ENCODE measurements at places on chromosomes 4 and X.

- DNase-seq, result no peak
These were observed 374.5 kb downstream of the GRID2 start for GRCh38 chr4:92678292-92678691.

DNA sequence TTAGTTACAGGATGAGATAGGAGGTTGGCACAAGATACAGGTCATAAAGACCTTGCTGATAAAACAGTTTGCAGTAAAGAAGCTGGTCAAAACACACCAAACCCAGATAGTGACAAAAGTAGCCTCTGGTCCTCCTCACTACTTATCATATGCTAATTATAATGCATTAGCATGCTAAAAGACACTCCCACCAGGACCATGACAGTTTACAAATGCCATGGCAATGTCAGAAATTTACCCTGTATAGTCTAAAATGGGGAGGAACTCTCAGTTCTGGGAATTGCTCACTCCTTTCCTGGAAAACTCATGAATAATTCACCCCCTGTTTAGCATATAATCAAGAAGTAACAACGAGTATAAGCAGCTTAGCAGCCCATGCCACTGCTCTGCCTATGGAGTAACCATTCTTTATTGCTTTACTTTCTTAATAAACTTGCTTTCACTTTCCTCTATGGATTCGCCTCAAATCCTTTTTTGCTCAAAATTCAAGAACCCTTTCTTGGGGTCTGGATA lies 1254.4 kb downstream of the PCDH7 start:
- no peak for DNase-seq

DNA sequence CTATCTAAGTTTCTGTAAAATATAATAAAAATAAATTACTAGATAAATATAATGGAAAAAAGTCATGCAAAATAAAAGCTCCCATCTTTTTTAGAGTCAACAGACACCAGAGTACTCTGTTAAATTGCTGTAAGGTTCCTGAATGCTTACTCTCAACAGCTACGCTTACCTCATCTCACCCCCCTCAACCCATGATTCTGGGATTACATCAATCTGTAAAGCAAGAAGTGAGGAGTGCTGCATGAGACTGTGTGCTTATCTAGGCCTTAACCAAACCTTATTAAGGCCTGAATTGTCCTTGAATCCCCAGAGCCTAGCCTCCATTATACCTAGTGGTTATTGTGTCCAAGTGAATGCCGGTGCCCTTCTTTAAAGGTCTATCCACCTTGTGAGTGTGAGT lies 735.8 kb downstream of the RPA4 start:
- no peak for DNase-seq

DNA sequence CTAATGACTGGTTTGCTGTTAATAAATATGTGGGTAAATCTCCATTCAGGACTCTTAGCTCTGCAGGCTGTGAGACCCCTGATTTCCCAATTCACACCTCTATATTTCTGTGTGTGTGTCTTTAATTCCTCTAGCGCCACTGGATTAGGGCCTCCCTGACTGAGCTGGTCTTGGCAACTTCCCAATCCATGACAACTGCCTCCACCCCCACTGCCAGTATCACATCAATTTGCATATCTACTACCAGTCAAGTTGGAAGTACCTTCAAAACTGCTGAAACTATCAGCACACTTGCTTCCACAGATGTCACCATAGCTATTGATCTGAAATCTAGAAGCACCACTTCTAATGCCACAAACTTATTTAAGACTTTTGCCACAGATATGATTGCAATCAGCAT lies 27.6 kb downstream of the OPRPN start:
- no peak for DNase-seq

GRCh38 chrX:56757327-56757726 lies 28.3 kb downstream of the NBDY start:
- no peak for DNase-seq

- DNase-seq, result no peak
These were observed 101.1 kb downstream of the DCAF12L2 start for GRCh38 chrX:126064901-126065541.

DNA sequence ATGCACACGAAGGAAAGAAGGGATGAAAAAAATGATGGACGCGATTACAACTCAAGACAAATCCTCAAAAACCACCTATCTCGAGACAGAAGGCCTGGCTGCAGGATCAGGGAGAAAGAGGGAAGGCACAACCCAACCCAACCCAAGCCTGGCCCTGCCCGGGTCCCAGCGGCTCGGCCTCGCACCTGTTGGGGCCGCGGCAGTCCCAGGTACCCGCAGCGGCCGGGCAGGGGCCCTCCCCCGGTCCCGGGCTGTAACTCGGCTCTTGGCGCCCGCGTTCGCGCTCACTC lies 464 bp downstream of the RASGEF1B start:
- no peak for DNase-seq

- DNase-seq, result no peak
These were observed 3.8 kb upstream of the AMMECR1 start for GRCh38 chrX:110321670-110322069.

GRCh38 chrX:153578889-153579288 lies 20.1 kb downstream of the CCNQ start:
- no peak for DNase-seq

- DNase-seq, result peak; percentile 36
These were observed 18.0 kb downstream of the RPS3A start for GRCh38 chr4:151117371-151117962.

DNA sequence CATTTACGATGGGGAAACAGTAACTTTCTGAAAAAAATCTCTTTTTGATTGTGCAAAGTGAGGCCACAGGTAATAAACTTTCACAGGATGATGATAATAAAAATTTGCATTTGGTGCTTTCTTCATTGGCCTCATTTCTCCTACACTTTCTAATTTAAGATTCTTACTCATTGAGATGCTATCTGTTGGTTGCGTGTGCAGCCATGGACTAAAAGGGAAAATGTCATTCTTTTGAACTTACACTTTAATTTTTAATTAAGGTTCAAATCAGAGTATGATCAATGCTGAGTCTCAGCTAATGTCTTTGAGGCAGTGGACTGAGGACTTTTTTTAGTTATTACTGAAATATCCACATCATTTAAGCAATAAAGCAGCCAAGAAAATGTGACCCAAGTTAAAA lies 87.6 kb downstream of the SEL1L3 start:
- DNase-seq, result no peak

- no peak for DNase-seq
These were observed 96.5 kb upstream of the PUDP start for GRCh38 chrX:7244405-7244804.

GRCh38 chrX:112008724-112009123 lies 73.9 kb downstream of the TRPC5 start:
- DNase-seq, result no peak

GRCh38 chr4:75158451-75158850 lies 225.5 kb downstream of the PARM1 start:
- DNase-seq, result no peak

DNA sequence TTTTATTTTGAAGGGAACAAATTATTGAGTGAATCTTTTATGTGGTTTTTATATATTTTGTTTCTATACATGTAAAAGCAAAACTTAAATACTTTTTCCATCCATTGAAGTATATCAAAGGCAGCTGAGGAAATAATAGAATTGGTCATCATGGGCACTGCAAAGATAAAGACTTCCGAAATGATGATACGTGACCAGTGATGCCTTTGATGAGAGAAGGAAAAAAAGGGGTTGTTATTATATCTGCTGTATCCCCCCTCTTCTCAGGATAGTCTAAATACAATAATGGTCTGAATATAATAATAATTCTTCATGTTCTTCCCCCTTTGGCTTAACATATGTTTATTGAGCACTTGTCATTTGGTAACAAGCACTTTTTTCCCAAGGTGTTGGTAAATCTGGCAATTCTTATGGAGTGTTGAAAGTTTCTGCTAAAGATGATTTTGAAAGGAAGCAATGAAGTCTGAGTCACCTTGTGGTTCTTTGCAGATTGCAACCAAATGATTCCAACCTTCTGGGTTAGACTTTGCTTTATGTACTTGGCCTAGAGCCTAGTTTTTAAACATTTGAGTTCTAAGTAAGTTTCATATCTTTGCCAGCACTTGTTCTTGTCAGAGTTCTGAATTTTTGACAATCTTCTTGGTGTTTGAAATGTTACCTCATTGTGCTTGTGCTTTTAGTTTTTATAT lies 60.8 kb downstream of the USP9X start:
- no peak for DNase-seq

GRCh38 chr4:188867796-188868195 lies 728.6 kb downstream of the TRIML1 start:
- DNase-seq, result no peak

- DNase-seq, result no peak
These were observed 34.6 kb downstream of the RTL5 start for GRCh38 chrX:72097098-72097497.

DNA sequence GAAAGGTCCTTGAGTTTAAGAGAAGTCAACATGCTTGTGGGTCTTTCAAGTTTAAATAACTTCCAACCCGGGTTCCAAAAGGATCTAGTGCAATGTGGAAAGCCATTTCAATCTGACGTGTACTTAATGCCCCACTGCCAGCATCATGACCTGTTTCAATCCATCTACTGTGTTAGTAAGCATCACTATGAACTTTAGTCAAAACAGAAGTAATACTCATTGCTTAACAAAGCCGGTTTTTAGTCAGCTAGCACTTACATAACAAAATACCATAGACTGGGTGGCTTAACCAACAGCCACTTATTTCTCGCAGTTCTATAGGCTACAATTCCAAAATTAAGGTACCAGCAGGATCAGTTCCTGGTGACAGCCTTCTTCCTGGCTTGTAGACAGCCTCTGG lies 677.5 kb downstream of the DMD start:
- no peak for DNase-seq

DNA sequence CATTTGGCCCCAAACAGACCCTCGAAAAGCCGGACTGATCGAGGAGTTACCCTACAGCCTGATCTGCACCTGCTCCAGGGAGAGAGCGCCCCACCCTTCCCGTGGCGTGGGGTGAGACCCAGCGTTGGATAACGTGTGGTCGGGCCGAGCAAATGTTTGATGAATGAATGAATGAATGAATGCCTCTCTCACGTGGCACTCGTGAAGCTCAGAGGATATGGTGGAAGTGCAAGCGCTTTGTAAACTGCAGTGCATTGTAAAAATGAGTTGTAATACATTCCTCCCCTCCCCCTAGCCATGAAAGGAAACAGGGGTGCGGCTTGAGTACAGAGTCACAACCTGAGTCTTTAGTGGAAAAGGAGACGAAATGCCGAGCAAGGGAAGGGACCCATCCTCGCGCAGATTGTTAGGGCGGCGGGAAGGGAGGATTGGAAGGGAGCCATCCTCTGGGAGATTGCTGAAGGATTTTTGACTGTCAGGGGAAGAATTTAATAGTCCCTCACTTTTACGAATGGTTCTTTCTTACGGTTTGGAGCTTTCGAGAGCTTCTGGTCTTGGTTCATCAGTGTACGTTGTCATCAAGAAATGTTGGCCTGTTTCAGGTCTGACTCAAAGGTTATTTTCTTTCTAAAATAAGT lies 772 bp upstream of the FBXW7 start:
- DNase-seq, result no peak

DNA sequence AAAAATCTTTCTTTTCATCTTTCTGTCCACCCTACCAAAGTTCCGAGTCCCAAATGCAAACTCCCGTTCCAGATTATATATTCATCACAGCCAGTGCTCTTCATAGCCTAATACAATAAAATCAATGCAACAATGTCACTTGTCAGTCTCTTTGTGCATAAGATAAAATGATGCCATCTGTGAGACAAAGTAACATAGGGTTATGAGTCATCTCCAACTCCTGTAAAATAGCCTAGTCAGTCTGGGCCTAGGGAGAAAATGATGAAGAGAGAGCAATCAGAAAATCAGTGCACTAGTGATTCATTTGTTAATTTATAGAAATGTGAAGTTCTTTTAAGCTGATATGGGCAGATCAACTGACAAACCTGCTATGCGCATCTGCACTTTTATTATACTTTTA lies 689.1 kb upstream of the DIAPH2 start:
- no peak for DNase-seq

DNA sequence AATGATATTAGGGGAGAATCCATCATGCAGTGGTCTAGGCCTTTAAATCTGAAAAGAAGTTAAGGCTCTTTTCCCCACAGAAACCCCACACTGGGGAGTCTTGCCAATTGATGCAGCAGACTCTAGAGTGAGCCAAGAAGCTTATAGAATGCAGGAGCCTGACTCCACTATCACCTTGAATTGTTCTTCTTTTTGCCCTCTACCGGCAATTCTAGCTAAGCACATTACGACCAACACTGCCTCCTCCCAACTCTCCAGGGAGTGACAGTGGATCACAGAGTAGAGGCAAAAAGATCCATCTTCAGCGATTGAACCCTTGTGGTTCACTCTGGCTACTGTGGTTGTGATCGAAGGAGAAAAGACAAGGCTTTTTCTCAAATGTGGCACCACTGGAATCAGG lies 331.5 kb downstream of the NKX6-1 start:
- DNase-seq, result no peak

DNA sequence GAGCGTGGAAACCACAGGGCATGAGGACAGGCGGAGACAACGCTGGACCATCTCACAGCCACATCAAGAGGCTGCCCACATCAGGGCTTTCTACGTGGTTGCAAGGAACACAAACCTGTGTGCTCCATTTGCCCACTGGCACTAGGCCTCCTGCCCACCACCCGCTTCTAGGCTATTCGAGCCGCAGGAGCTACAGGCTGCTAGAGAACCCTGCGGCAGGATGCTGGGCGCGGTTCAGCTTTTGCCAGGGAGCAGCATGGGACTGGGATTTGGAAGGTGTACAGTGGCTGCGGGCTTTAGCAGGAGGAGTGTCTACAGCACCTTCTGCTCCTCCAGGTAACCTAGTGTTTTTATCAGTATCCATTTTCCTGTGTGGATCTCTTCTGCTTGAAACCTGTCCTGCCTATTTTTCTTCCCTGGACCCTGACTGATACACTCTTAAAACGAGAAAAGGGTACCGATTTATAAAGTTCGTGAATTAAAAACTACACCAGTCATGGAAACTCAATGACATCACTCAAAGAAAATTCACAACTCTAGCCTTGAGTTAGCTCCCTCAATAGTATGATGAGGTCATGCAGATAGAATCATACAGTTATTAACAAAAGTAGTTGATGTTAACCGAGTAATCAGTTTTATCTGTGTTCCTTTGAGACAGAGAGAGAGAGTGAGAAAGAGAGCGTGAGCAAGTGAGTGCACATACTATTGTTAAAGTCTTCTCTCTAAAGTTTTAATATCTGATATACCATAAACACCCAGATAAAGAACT lies 12.8 kb downstream of the NOP14 start:
- DNase-seq, result no peak

DNA sequence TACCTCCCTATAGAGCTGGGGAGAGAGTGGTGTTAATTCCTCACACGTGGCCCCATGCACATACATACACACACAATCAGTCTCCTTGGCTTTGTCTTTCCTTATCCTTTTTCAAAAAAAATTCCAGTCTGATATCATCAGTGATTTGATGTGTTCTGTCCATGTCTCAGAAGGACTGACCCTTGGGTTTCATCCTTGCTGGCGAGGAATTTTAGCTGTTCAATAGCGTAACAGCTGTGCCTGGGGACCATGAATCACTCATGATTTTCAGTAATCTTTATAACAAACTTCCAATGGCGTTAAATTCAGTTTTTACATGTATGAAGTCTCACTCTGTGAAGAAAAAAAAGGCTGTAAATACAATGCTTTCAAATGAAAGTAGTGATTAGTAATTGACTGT lies 204.6 kb downstream of the RBMX2 start:
- no peak for DNase-seq
